ENCODE measurements at places on chromosomes 4 and X. TPM values are rescaled to one million over a fixed set of nuclear protein-coding genes. Genes with fewer than 3 reads are reported as not detected.

Gene CYBB
- 11.0 TPM for polyA plus RNA-seq

Gene UVSSA
- polyA plus RNA-seq: 6.0 TPM

Gene SHROOM2
- polyA plus RNA-seq: 18.9 TPM

Gene OTOP1
- polyA plus RNA-seq: not detected

Gene UGT8
- 67.8 TPM for polyA plus RNA-seq

Gene ARHGAP6
- 15.4 TPM for polyA plus RNA-seq

Gene LNX1
- 17.0 TPM for polyA plus RNA-seq

DNA sequence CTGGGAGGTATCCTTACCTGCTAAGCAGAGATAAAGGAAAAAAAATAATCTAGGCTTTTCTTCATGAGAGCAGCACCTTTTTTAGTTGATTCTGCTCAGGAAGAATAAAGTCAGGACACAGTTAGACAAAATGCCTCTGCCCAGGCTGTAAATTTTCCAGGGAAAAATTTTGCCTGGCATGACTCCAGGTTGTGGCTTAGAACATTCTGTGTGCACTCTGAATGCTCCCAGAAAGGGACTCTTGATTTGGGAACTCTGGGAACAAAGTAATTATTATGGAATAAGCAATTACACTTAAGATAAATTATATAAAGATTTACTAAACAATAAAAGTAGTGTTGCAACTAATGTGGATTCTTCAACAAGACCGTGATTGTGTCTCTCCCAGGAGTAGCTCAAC lies 826.2 kb upstream of the TENM3 start:
- DNase-seq: no peak

- DNase-seq: no peak
These were observed 20.8 kb upstream of the LRBA start for GRCh38 chr4:151035911-151036310.

DNA sequence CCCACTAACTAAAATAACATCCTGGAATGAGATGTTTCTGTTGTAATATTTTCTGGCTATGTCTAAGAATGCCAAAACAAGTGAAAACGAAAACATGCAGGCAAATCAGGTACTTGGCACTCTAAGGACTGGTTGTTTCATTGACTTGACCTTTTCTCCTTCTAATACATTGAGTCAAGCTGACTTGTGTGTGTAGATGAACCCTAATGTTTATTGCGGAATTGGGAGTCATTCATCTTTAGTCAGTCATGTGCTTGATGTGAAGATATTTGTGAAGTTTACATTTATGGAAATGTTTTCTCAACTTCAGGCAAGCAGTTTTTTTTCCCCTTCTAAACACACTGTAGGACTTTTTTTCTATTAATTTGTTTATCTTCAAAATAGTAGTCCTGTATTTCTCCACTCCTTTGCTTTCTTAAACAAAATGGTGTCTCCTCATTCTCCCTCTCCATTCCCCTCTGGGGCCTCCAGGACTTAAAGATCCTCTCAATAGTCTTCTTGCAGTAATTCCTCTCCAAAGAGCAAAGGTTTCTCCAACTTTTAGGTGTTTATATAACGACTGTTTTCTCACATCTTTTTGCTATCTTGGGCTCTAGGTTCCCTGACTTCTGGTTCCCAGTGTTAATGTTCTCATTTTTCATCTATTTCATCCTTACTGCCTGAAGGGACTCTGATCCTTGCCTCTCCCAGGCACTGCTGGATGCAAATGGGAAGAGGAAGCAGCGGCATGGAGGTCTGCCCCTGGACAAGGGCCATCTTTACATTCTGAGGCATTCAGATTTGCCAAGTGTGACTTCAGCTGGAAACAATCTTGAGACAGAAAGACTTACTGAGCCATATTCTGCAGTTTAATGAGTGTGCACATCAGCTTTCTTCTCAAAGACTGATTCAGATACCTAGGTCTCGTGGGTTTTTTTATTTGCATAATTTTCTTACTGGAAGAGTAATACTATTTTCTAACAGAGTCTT lies 166.4 kb downstream of the ARHGAP6 start:
- no peak for DNase-seq

GRCh38 chrX:54928876-54929275 lies 8.3 kb downstream of the TRO start:
- DNase-seq: no peak

- no peak for DNase-seq
These were observed 15.5 kb upstream of the HTRA3 start for GRCh38 chr4:8254076-8254475.

DNA sequence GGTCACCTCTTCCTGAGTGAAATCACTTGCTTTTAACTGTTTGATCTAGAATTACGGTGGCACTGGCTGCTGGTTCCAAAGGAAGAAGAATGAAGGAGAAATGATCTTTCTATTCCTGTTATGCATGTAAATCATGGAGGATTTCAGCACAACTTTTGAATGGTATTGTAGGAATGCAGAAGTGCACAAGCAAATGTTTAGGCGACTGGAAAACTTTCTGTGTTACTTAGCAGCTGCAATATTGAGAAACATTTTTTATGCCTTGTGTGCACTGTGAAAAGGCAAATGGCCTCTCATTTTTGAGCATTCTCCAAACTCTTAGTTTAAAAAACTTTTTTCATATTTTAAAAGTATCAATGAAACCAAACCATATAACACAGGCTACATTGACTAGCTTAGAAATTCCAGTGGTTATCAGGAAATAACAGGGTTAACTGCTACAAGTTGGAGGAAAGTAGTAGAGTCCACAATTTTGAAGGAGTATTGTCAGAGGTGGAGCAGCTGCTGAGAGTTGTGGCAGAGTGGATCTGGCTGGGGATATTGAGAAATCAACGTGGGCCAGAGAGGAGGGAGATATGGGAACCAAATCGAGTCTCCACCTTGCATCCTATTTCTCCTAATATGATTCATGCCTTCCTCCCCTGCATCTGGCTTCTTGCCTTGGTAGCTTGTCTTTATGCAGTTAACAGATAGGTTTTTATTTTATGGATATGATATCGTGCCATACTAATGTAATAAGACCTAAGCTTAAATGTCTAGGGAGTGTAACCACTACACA lies 32.0 kb upstream of the FHL1 start:
- no peak for DNase-seq

GRCh38 chr4:151437505-151437904 lies 28.5 kb downstream of the FHIP1A start:
- no peak for DNase-seq

DNA sequence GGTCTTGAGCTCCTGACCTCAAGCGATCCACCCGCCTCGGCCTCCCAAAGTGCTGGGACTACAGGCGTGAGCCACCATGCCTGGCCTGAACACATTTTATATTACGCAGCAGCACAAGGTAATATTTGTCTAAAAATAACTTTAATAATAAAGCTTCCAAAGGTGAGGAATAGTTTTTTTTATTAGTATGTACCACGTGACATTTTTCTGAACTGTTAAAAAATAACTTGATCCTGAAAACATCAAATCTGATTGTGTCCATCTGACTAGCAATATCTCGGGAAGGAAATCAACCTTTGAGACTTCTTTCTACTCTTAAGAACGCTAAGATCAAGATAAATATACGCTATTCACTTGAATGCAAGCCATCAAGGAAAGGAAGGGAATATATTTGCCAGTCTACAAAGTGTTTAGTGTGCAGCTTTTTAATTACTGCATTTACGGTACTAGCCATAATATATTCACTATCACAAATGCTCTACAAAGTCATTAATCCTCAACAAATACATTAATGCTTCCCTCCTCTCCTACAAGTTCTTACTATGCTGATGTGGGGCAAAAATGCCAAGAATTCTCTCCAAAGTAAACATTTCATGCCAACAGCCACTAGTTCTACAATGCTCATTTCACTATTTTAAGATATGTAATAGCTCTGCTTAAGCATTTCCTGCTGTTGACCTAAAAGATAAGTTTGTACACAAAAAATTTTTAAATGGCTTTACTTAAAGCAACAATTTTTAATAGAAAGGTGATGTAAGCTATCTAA lies 143.6 kb downstream of the APBB2 start:
- no peak for DNase-seq

DNA sequence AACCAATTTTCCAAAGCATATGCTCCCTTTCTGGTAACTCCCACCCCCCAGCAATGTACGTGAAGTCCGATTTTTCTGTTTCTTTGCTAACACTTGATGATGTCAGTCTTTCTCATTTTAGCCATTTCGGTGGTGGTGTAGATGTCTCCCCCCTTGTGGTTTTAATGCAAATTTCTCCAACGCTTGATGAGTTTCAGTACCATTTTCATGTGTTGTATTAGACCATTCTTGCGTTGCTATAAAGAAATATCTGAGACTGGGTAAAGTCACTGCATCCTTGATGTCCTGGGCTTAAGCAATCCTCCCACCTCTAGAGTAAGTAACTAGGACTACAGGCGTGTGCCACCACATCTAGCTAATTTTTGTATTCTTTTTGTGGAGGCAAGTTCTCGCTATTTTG lies 148.4 kb upstream of the VCX3A start:
- no peak for DNase-seq

GRCh38 chr4:177301126-177301639 lies 8.5 kb upstream of the NEIL3 start:
- DNase-seq: no peak

DNA sequence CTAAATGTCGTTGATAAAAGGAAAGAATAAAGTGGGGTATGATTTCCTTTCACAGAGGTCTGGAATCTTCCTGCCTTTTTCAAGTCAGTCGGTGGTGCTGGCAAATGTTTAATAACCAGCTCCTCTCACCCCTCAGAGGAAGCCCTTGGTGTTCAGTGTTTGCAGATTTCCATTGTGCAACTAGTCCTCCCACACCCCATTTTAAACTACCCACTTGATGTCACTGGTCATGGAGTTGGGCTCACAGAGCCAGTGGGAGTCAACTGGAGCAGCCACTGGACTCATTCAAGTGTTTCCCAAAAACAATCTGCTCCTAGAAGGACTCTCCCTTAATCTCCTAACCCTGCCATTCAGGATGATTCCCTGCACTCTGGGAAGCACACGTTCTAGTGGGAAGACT lies 149.2 kb downstream of the PTTG2 start:
- no peak for DNase-seq

GRCh38 chrX:53442322-53442631 lies 8.1 kb upstream of the HSD17B10 start:
- no peak for DNase-seq

DNA sequence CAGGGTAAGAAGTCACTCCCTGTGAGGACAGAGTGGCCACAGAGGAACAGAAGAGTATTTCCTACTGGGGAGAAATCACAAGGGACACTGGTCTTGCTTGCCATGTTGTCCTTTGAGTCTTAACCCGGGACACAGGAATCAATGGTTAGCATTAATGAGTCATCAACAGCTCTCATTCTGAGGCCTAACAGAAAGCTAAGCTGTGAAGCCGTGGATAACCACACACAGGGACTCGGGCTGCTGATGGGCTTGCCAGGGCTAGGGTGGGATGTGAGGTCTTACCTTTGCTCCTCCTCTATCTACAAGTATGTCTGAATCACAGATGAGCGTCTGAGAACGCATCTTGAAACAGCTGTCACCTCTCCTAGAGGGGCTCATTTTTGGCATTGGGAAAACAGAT lies 22.2 kb downstream of the HELT start:
- DNase-seq: no peak

- no peak for DNase-seq
These were observed 301.3 kb downstream of the FBXW7 start for GRCh38 chr4:152234571-152234970.
